ENCODE measurements at places on chromosomes 6 and 20. TPM values are rescaled to one million over a fixed set of nuclear protein-coding genes. Genes with fewer than 3 reads are reported as not detected.

GRCh38 chr6:166725571-166725970 is 98.5 kb upstream of the RPS6KA2 start:
- DNase-seq: no peak

- DNase-seq: no peak
These were observed 3.7 kb downstream of the PYGB start for GRCh38 chr20:25251558-25251957.

- DNase-seq: no peak
These were observed 862 bp upstream of the SOBP start for GRCh38 chr6:107488875-107489635.

DNA sequence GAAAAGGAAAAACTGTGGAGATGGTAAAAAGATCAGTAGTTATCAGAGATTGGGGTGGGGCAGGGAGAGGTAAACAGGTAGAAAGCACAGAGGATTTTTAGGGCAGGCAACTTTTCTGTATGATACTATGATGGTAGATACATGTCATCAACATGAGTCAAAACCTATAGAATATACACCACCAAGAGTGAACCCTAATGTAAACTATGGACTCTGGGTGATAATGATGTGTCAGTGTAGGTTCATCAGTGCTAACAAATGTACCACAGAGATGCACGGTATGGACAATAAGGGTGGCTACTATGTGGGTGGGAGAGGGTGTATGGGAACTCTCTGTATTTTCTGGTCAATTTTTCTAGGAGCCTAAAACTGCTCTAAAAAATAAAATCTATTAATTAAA is 18.5 kb downstream of the PACSIN1 start:
- no peak for DNase-seq

DNA sequence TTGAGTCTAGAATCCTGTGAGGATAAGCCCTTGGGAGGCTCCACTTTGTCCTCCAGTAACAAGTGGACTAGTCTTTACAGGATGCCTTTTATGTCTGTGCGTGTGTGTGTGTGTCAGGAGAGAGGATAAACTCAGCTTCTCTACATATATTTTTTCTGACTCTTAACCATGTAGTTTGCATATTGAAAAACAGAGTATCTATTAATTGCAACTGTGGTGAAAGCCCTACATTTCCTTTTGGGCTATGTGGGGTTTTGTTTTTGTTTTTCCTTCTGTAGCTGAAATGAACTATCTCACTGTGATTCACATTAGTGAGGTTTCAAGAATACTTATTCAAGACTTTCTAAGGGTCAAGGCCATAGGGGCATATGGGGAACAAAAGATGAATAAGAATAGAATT is 17.7 kb downstream of the TPBG start:
- DNase-seq: no peak

GRCh38 chr6:130949553-130949952 is 113.5 kb downstream of the EPB41L2 start:
- DNase-seq: no peak

DNA sequence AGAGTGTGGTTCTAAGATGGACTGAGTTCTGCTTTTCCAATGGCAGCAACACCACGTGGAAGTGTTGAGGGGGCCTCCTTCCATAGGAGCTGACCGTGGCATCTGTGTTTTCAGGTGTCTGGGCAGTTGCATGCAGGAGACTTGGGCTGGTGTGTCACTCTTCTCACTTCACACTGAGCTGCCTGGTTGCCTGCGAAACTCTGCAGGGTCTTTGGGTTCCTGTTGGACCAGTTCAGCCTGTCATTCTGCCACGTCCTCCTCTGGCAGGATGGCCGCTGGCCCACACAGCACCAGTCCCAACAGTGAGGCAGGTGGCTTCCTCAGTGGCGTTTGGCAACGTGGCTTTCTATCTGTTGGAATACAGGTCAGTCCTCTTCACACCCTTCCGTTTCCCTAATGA is 16.1 kb upstream of the UNC93A start:
- no peak for DNase-seq

The EBF4 gene
- 6.2 TPM for total RNA-seq
